H9 (cell line): ENCODE measurements at places on chromosomes 11 and 22. TPM values are rescaled to one million over a fixed set of nuclear protein-coding genes. Genes with fewer than 3 reads are reported as not detected.

The FGF19 gene
- total RNA-seq: 7.4 and 7.7 TPM in 2 replicates

The PDE2A gene
- 3.4 and 4.3 TPM in 2 replicates for total RNA-seq

The FXYD6 gene
- 16.3 and 18.3 TPM in 2 replicates for total RNA-seq

The TSPAN32 gene
- total RNA-seq: not detected in 2 replicates

- DNase-seq: no peak
Observed at GRCh38 chr22:46764140-46764680, 1.8 kb downstream of the TBC1D22A start.

DNA sequence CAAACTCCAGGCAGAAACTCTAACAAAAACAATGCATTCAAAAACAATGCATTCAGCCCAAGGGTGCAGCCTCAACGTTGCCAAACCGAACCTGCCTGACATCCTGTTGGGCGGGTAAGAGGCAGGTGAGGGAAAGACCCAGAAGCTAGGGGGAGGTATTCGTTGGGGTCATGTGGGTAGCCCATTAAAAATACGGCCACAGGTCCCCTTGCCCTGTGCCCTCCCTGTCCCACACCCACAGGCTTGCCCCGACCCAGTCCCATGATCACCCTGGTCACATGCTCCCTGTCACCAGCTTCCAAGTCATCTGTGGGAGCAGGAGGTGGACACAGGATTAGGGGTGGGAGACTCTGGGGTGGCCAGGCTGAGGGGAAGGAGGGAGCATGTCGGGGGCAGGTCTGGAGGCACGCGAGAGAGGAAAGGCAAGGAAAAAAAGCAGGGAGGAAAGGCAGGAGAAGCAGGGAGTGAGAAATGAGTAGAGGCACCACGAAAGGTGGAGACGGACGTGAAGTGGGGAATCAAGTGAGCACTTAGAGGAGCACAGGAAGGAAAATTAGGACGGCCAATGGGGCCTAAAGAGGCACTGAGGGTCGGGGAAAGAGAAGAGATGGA, 683 bp downstream of the PLA2G6 start:
- no peak for DNase-seq

- DNase-seq: peak; percentile 50
Observed at GRCh38 chr11:113475160-113475761, at the start of gene DRD2. Gene DRD2 (minus strand): TSS chr11:113475398. CDS start chr11:113424651, 50,747 bp downstream.

GRCh38 chr11:128796270-128796669, 70.8 kb downstream of the KCNJ1 start:
- DNase-seq: no peak

- DNase-seq: no peak
Observed at GRCh38 chr22:30348809-30349208, 7.9 kb downstream of the SF3A1 start.

- peak; percentile 28 for DNase-seq
Observed at GRCh38 chr22:31628969-31629708, 32.9 kb downstream of the PISD start.

- DNase-seq: no peak
Observed at GRCh38 chr22:48147831-48148230, 1385.4 kb downstream of the TBC1D22A start.
